CD4-positive, alpha-beta T cell (primary cell): ENCODE measurements at places on chromosomes 6 and 20. TPM values are rescaled to one million over a fixed set of nuclear protein-coding genes. Genes with fewer than 3 reads are reported as not detected.

DNA sequence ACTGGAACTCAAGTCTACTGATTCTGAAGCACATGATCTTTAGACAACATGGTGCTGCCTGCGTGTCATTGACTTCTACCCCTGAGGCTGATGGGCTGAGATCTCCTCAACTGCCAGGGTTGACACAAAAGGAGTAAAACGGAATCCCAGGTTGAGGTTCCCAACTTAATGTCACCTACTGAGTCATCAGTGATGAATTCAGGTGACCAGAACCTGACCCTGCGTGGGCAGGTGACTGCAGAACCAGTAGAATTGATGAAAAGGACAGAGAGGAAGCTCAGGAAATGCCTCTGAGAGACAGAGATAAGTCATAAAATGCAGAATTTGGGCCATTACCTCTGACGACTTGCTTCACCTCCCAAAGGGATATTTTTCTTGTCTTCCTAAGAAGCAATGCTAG lies 7.7 kb upstream of the KIZ start:
- no peak for DNase-seq

DTNBP1 gene
- total RNA-seq = 14.7 TPM

SGK2 gene
- 0.38 TPM for total RNA-seq

- no peak for DNase-seq
Measured at GRCh38 chr6:44041461-44042260, 85.6 kb downstream of the MRPL14 start.

- no peak for DNase-seq
Measured at GRCh38 chr6:83514866-83515466, 2.6 kb downstream of the PRSS35 start.

GRCh38 chr6:139639507-139639906 lies 265.1 kb upstream of the CITED2 start:
- no peak for DNase-seq

- no peak for DNase-seq
Measured at GRCh38 chr20:47400685-47401084, 44.2 kb upstream of the ZMYND8 start.

DNA sequence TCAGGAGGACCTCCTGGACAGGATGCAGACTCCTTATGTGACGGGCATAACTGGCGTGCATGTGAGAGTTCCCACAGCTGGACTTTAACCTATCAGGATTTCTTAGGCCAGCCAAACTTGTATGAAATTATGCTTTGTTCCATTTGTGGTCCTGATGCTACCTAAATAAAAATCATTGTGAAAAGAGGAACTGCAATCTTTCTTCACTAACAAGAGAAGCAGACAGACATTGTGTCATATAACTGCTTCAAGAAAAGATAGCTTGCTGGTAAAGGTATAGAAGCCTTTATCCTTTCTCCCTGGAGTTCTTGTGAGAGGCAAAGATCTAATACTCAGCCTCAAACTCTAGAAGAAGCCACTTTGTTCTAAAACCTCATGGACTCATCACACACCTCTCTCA lies 87.5 kb upstream of the ENPP5 start:
- DNase-seq = no peak

- DNase-seq = no peak
Measured at GRCh38 chr6:53014744-53015143, 19.7 kb upstream of the GSTA4 start.

DNA sequence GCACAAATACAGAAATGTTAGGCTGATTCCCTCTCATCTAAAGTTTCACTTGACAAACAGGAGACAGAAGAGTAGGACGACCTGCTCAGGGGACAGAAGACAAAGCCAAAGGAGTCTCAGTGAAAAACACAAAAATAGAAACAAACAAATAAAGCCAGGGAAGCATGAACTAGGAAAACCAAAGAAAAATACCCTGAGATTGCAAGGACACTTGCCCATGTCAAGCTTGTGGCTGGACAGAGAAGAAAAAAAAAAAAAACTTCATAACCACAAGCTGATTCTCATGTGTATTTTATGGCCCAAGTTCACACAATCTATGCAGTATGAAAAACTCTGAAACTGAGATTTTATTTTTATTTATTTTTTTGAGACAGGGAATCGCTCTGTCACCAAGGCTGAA lies 85.6 kb upstream of the BEND6 start:
- DNase-seq = no peak

- DNase-seq = no peak
Measured at GRCh38 chr6:126628125-126628524, 288.2 kb downstream of the CENPW start.

DNA sequence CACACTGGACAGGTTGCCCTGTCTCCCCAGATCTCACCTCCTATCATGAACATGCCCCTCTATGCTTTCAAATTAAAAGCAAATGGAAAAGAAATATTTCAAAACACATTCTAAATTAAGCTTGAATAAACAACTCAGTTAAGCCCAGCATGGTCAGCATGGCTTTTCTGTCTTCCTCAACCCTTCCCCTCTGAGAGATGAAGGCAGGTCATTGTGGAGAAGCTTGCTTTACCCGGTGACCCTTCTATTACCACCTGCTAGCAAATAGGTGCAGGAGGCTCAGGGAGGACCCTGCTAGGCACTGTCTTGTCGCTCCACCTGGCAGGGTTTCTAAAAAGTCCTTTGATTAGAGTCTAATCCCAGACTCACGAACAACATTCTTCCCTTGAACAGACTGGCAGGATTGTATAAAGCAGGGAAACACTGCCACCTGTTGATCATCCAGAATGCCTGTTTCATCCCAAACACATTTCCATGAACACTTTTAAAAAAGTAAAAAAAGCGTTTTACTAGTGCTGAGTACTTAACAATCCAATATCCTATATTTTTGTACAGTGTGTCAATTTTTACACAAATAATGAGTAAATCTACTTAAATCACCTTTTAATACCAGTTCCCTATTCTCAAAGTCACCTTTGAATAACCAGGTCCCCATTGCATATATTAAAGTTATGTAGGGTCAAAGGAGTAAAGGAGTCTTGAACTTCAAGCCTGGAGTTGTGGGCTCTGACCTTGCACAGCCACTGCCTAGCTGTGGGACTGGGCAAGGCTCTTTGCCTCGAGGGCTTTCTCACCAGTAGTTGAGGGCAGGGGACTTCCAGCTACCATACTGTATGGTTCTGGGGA lies 75.5 kb downstream of the GPR6 start:
- DNase-seq = no peak

ADAM33 gene
- total RNA-seq = not detected

ACAT2 gene
- 21.4 TPM for total RNA-seq

DNA sequence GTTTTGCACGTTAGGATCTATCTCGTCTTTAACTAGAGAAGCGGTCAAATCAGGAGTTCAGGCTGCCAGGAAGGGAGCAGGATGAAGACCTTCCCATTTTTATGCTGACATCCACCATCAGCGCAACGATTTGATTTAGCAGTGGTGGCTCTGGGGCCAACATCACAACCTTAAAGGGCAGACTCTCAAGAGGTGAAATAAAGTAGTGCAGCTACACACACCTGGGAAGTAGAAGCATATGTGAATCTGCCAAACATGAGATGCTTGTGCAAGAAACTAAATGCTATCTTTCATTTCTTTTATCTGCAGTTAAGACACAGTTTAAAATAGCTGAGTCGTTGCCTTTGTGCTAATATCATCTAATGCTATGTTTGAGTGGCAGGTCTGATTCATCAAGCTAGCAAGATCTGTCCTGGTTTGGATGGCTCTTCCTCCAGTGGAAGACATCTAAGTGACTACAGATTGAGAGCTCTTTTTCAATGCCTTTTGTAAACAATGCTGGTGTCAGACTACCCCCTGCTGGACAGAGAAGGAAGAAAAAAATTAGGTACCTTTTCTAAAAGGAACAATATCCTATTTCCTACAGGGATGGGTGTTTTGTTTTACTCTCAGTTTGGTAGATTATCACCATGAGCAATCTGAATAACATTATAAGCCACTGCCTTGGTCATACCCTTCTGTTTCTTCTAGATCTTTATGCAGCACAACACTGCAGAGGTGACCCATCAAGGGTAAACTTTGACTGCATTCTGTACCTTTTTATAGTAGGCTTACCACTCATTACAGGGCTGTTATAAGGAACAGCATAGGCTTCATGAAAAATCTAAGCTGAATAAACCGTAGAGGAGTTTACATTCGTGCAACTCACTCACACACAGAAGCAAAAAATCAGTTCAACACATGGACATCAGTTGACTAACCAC lies 171.6 kb upstream of the FBXL4 start:
- no peak for DNase-seq

DNA sequence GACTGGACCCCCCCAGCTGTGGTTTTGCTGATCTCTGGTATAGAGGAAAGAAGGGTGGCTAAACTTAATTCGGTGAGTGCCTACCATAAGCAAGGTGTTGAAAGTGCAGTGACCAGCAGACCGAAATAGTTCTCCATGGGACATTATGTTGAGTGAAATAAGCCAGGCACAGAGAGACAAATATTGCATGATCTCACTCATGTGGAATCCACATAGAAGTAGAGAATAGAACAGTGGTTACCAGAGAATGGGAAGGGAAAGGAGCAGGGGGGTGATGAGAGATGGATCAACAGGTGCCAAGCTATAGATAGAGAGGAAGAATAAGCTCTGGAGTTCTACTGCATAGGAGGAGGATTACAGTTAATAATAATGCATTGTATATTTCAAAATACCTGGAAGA lies 9.7 kb upstream of the GCNT2 start:
- DNase-seq = no peak

DNA sequence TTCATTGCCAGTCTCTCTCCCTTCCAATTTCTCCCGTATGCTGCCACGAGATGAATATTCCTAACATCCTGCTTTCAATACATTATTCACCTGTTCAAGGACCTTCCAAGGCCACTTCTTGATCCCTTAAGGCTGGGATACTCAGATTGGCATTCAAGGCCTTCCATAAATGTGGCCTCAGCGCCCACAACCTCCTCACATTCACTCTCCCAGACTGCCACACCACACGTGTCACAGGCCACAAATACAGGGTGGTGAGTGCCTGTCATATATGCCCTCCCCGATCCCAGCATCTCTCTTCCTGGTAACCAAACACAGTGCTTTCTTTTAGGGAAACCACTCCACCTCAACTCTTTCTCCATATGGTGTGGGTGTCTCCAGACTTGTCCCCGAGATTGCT lies 55.5 kb downstream of the TTI1 start:
- no peak for DNase-seq

DNA sequence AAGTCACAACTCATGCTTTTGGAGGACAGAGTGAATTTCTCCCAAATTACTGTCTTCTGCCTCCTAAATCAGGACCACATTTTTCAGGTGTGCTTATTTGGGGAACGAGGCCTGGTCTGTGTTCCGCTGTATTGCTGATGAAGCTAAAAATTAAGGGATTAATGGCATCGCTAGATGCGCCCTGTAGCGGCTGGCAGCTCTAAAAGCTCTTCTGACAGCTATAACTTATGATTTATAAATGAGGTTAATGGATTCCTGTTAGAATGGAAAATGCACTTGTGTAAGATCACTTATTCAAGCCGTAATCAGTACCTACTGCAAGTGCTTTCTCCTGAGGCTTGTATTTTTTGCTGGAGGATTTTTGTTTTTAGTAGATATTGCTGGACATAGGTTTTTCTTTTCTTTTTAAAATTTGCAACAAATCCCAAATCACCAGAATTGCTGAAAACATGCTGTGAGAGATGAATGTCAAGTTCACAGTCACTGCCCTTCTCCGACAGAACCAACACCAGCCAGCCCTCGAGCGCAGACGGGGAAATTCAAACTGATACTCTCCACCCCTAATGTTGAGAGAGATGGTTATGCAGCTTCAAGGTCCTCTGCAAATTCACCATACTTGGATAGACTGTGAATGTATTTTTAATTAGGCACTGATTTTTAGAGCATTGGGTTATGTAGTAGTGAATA lies 49.1 kb downstream of the AKAP12 start:
- no peak for DNase-seq

- DNase-seq = no peak
Measured at GRCh38 chr6:166713434-166714186, 86.6 kb upstream of the RPS6KA2 start.

DNA sequence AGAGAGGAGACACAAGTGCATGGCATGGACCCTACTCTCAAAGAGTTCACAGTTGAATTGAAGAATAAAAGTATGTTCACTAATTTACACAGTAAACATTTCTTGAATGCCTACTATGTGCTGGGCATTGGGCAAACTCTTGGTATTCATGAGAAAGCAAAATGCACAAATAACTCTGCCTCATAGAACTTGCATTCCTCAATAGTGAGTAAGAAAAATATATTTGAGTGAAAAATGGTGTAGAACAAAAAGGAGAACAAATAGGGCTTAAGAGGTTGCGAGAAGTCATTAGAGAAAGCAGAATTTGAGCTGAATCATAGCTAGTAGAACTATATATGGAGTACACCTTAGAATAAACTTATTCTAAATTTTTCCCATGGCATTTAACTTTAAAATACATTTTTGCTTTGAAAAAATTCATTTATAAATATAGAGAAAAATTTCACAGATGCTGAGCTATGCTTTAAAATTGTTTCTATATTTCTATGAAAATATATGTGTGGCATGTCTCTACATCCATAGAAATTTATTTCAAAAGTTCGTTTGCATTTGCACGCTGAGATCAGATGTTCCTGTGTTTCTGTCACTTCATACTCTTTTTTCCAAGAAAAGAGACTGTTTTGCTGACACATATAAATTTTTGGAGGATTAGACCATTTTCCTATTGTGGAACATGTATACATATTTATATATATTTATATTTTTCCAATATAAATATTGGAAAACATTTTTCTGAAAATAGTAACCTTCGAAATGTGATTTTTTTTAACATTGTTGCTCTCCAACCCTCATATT lies 236.1 kb downstream of the KCNQ5 start:
- no peak for DNase-seq

GRCh38 chr6:82910820-82911219 lies 154.8 kb downstream of the UBE3D start:
- no peak for DNase-seq

GRCh38 chr20:920311-920710 lies 4.2 kb upstream of the ANGPT4 start:
- no peak for DNase-seq

DEFB113 gene
- total RNA-seq = not detected

DNA sequence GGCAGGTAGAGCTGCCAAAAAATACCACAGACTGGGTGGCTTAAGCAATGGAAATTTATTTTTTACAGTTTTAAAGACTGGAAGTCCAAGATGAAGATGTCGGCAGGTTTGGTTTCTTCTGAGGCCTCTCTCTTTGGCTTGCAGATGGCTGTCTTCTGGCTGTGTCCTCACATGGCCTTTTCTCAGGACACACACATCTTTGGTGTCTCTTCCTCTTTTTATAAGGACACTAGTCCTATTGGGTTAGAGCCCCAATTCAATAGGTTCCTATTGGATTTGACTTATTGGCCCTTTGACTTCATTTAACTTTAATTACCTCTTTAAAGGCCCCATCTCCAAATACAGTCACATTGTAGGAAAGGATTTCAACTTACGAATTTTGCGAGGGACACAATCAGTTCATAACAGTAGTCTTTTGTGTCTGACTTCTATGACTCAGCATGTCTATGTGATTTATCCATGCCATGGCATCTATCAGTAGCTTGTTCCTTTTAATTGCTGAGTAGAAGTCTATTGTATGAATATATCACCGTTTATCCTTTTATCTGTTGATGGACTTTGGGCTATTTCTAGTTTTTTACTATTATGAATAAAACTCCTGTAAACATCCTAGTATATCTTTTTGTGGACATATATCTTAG lies 11.0 kb upstream of the TCP11 start:
- no peak for DNase-seq
